ENCODE measurements at places on chromosomes 16 and 17.
A peak's percentile ranks its signal among the peaks of the same experiment; 100 is the strongest.

GRCh38 chr16:48201515-48202201, 42.4 kb upstream of the LONP2 start:
- no peak for DNase-seq

DNA sequence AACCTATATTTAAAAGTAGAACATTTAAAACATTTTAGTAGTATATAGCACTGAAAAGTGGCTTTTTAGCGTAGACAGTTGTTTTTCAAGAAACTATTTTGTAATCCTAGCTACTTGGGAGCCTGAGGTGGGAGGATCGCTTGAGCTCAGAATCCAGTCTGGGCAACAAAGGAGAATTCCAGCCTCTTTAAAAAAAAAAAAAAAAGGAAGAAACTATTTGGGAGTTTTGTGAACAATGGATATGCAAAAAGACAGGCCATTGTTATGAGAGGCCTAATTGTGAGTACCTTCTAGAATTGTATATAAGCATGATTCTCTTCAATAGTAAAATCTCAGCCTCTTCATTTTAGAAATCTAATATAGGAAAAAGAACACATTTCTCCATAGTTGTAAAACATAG, 17.6 kb downstream of the OMG start:
- DNase-seq: no peak

DNA sequence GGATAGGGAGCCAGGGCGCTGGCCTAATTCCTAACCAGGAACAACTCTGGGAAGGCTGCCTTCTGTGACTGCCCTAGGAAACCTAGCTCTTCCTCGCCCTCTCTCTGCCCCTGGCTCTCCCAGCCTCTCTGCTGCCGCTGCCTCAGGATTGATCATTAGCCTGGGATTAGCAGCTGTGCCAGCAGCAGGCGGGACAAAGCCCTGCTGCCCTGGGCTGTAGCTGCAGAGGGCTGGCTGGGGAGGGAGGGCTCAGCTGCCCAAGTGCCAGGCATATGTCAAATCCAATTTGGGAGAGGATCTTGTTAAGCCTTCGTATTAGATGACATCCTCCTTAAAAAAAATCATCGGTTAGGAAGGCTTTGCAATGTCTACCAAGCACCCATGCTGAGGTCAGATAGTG, 144.8 kb upstream of the CCL2 start:
- DNase-seq: no peak

GRCh38 chr16:76194616-76195015, 82.6 kb upstream of the CNTNAP4 start:
- peak; percentile 39 for DNase-seq

DNA sequence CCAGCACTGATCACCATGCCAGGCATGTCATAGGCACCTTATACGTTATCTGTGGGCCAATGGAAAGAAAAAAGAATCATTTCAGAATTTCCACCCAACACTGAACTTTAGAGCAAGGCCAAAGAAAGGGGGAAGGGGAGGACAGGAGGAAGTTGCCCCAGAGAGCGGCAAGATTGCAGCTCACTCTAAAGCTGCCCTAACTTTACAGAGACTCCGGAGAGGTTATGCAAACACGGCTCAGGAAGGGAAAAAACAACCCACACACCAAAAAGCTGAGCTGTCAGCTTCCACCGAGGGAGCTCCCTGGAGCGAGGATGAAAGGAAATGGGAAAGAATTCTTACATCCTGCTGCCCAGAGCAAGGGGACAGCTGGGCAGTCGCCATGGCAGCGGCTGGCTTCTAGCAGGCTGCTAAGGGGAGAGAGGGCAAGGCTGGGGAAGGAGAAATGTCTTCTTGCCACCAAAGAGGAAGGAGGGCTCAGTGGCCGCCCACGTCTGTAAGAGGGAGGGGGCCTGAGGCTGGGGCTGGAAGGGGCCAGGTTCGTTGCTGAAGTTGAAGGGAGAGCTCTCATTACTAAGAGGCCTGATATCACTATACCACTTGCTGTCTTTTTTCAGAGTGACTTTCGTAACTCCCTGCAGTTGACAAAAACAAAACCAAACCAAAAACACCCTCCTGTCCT, 18.2 kb downstream of the COTL1 start:
- DNase-seq: peak; percentile 92

DNA sequence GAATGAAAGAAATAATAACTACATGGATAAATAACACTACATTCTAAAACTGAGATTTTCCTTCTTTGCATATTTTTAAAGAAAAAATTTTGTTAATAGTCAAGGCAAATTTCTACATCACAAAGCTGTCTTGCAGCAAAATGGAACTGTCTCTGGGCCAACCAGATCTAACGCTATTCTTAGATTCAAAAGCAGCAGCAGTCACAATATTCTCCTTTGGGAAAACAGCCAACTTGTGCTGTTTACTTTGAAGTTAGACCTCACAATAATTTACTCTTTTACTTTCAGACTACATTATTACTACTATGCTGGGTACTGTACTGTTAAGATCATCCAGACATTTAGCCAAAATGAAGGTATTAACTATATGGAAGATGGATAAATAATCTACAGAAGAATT, 189.1 kb downstream of the CEP112 start:
- DNase-seq: no peak

DNA sequence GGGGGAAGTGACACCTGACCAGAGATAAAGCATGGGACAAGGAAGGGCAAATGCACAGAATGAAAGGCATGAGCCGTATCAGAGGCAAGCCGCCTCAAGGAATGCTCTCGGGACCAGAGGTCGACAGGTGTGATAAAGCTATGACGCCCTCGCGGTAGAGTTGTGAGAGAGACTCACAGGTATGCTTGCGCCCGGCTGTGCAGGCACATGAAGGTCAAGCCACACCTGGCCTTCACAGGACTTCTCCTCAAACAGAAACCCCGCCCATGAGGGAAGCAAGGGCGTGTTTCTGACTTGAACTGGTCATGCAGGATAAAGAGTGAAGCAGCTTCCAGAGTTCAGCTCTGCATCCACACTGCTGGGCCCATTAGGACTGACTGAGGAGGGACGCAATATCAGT, 7.8 kb downstream of the NCBP3 start:
- no peak for DNase-seq

- DNase-seq: no peak
These were observed 16.4 kb downstream of the ABCA9 start for GRCh38 chr17:69044371-69044770.

DNA sequence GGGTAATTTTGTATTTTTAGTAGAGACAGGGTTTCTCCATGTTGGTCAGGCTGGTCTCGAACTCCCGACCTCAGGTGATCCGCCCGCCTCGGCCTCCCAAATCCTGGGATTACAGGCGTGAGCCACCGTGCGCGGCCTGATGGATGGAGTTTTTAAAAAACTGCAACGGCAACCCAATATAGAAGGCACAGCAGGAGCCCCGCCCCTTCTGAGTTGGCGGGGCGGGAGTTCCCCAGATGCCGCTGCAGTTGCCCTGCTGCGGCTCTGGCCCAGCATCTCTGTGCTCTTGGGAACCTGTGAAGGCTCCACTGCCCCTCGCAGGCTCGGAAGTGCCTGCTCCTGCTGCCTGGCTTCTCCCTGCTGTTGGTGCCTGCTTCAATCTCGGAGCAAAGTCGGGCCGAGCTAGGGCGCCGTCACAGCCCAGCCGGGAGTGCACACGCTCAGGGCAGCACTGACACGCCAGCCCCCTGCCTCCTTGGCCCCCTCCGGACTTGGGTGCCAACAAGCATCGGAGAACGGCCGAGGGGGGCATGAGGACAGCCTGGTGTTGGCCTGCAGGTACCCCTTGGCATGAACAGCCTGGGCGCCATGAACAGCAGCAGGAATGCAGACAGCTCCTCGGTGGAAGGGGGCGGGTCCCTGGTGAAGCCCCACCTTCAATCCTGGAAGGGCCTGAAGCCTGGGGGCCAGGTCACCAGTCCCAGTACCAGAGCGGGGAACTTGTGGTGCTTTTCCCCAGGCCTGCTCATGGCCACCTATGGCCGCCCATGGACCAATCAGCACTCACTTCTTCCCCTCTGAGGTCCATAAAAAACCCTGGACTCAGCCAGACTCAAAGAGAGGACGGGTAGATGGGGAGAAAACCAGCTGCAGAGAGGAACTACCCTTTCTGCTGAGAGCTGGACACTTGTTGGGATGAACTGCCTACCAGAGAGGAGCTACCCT, 2.3 kb upstream of the NT5M start:
- peak; percentile 57 for DNase-seq

All from amniotic epithelial cell (primary cell).